ENCODE measurements at places on chromosomes 6 and 20. TPM values are rescaled to one million over a fixed set of nuclear protein-coding genes. Genes with fewer than 3 reads are reported as not detected.

The EPPIN gene
- total RNA-seq: not detected

The ARMC2 gene
- 7.2 TPM for total RNA-seq

The MAN1A1 gene
- total RNA-seq: 245 TPM

The VSX1 gene
- not detected for total RNA-seq

The DEFB124 gene
- not detected for total RNA-seq

The RIMS1 gene
- total RNA-seq: 21.0 TPM

The JPH2 gene
- total RNA-seq: 40.5 TPM

The LINC00237 gene
- not detected for total RNA-seq

The LST1 gene
- 4.2 TPM for total RNA-seq

The TSBP1 gene
- not detected for total RNA-seq

The MYLK4 gene
- 4.0 TPM for total RNA-seq

The PLA2G7 gene
- 2.7 TPM for total RNA-seq

The EYA2 gene
- 2.2 TPM for total RNA-seq

The TOX2 gene
- total RNA-seq: 1.6 TPM

The DSE gene
- 76.5 TPM for total RNA-seq

The SLC35D3 gene
- 0.16 TPM for total RNA-seq

The USP49 gene
- total RNA-seq: 4.9 TPM

The HEBP2 gene
- total RNA-seq: 7.6 TPM

The SLC22A16 gene
- total RNA-seq: 0.63 TPM

The AVP gene
- total RNA-seq: not detected

The STMND1 gene
- total RNA-seq: not detected

The MRPS18A gene
- 33.3 TPM for total RNA-seq

The PRRC2A gene
- total RNA-seq: 53.7 TPM

The KCNK16 gene
- not detected for total RNA-seq

The NKX2-2 gene
- total RNA-seq: not detected

The TREML2 gene
- total RNA-seq: 0.11 TPM
